ENCODE measurements at places on chromosomes 13 and 19.

- DNase-seq: peak; percentile 90
Measured at GRCh38 chr19:38229585-38230073, 5.6 kb upstream of the DPF1 start.

- DNase-seq: peak; percentile 23
Measured at GRCh38 chr19:5913739-5914357, at the start of gene CAPS. CAPS (plus strand) TSS chr19:5914254; CDS start chr19:5914407, 153 bp downstream.

DNA sequence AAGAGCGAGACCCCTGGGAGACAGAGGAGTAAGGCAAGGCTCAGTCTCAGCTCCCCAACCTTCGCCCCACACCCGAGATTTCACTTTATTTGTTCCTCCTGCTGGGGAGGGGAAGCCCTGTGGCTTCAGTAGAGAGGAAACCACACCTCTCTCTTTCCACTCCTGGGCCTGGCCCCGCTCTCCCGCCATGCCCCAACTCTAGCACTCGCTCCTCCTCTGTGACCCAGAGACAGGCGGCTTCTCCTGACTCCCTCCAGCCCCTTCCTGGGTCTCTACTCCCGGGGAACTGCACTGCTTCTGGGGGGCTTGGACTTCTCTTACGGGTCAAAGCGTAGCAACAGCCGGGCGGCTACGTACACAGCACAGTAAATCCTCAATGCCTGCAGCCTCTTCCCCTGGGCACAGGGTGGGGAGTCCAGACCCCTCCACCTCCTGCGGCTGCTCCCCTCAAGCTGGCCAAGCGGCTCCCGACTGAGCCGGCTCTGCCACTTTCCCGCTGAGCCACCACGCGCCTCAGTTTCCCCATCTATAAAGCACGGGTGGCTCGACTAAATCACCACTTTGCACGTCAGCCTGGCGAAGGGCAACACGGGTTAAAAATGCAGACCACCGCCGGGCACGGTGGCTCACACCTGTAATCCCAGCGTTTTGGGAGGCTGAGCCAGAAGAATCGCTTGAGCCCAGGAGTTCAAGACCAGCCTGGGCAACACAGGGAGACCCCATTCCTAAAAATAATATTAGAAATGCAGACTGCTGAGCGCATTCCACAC lies 1.4 kb downstream of the RNF126 start:
- peak; percentile 32 for DNase-seq

GRCh38 chr13:24167666-24168391 lies 7.3 kb downstream of the SPATA13 start:
- DNase-seq: no peak

DNA sequence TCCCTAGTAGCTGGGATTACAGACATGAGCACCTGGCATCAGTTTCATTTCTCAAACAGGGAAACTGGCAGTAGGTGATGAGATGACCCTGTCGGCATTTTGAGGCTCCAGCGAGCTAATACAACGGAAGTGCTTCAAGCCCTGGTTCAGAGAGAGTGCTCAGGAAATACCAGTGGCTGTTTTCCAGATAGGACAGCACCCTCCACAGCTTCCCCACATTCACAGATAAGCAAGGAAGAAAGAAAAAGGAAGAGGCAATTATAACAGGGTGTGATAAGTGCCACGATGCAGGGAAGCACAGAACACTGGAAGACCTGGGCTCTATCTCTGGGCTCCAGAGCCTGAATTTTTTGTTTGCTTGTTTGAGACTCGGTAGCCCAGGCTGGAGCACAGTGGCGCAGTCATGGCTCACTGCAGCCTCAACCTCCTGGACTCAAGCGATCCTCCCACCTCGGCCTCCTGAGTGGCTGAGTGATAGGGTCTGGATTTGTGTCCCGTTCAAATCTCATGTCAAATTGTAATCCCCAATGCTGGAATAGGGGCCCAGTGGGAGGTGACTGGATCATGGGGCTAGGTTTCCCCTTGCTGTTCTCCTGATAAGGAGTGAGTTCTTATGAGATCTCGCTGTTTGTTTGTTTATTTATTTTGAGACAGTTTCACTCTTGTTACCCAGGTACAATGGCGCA lies 43.5 kb downstream of the PIN1 start:
- peak; percentile 39 for DNase-seq

DNA sequence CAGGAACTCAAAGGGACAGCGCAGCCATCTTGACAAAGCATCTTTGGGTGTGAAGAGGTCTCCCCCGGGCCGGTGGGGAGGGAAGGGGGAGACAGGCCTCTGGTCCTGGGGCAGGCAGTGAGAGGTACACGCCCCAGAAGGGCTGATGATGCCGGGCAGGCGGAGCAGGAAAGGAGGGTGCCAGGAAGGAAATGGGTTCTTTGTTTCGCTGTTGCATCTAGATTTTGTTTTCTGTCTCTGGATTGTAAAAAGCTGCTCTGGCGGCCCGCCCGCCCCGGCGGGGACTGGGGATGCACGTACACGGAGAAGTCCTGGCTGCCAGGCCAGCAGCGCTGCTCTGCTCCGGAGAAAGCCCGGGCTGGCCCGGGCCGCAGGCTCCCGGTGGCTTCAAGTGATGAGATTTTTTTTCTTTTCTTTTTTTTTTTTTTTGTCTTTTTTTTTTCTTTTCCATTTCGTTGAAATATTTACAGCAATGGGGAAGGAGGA lies 13.2 kb upstream of the ASF1B start:
- DNase-seq: no peak

- DNase-seq: no peak
Measured at GRCh38 chr13:22893204-22893603, 287.6 kb upstream of the SGCG start.

GRCh38 chr13:74136084-74136658 lies 2.0 kb upstream of the KLF12 start:
- peak; percentile 83 for DNase-seq

DNA sequence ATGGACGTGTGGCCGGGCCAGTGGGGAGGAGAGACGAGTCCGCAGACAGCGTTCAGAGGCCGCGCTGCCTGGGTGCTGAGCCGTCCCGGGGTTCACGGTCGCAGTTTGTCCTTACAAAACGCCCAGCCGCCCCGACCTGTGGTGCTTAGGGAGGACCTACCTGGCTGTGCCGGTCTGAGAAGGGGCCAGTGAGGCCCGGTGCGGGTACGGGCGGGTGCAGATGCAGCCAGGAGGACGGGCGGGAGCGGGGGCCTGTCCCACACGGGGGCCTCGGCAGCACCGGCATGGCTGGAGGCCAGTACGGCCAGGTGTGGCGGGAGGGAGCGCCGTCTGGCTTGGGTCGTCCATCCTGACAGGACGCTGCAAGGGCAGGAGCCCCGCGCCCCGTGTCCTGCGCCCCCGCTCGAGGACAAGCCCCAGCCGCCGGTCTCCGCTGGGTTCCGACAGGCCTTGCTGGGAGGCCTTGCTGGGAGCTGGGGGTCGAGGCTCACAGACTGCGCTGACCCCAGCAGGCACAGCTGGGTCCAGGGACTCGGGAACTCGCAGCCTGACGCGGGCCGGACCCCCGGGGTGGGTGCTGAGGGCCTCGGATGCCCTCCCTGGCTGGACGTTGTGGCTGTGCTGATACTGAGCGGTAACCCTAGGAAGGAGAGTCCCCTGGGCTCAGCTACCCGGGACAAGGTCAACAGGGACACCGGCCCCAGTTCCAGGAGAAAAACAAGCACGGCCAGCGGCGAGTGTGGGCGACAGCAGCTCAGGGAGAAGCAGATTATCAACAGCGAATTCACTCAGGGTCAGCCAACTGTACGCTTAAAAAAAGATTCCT lies 5.3 kb upstream of the PROZ start:
- peak; percentile 67 for DNase-seq

DNA sequence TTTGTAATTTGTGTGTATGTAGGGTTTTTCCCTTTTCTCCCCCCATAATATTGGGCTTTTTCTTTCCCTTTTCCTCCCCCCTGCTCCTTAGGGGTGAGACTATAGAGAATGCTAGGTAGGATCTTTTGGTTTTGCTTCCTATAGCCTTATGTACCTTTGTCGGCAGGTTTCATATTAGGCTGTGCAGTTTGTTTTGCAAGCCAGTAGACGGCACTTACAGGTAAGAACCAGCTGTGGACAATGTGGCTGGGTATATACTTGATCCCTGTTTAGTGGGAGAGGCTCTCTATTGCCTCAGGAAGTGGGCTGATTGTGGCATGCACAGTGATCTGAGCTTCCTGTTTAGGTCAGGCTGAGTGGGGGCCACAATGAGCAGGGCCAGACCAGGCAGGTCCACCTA lies 359.2 kb upstream of the OBI1 start:
- no peak for DNase-seq

DNA sequence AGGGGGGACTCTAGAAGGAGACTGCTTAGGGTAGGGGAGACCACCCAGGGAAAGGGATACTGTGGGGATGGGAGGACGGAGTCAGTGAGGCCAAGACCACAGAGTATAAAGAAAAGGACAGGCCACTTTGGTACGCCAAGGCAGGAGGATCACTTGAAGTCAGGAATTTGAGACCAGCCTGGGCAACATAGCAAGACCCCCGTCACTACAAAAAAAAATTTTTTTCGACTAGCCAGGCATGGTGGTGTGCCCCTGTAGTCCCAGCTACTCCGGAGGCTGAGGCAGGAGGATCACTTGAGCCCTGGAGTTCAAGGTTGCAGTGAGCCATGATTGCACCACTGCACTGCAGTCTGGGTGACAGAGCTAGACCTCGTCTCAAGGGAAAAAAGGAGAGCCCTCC lies 6.6 kb downstream of the IFNL3 start:
- DNase-seq: no peak

DNA sequence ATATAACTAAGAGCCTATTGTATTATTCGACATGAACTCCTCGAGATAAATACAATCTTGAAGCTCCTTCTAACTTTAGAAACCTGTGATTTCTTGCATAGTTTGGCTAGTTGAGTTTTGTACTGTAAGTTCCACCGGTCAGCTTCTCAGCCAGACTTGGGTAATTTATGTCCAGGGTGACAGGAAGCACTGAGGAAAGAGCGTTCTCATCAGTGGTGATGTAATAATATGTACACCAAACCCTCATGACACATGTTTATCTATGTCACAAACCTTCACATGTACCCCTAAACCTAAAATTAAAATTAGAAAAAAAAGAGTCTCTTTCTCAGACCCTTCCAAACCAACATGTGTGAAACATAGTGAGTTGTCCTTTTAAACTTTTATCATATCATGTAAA lies 205.7 kb downstream of the KCNRG start:
- peak; percentile 27 for DNase-seq

DNA sequence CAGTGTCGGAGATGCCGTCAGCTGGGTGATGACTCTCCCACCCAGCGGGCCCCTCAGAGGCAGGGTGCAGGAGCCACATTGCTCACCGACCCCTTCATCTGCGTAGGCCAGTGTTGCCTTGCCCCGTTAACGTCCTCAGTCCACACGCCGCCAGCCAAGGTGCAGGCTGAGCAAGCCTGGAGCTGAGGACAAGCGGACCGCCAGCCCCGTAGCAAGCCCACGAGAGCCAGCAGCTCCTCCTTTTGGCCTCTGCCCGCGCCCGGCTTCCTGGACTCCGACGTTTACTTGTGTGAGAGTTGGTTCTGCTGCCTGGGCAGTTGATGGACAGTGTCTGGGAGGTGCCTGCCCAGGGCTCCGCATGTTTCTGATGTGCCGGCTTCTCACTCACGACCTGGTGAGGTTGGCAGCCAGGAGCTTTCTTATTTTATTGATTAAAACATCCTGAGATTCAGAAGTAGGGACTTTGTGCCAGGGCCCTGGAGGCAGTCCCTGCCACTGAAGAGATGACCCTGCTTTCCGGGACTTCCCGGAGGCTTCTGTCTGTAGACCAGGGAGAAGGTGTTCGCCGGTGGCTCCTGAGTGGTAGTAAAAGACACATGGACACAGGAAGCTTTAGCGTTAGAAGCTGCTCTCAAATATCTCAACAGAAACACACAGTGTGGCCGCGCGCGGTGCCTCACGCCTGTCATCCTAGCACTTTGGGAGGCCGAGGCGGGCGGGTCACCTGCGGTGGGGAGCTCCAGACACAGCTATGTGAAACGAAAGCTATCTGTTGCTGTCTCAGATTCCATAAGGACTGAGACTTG lies 5.8 kb downstream of the DAZAP1 start:
- no peak for DNase-seq

DNA sequence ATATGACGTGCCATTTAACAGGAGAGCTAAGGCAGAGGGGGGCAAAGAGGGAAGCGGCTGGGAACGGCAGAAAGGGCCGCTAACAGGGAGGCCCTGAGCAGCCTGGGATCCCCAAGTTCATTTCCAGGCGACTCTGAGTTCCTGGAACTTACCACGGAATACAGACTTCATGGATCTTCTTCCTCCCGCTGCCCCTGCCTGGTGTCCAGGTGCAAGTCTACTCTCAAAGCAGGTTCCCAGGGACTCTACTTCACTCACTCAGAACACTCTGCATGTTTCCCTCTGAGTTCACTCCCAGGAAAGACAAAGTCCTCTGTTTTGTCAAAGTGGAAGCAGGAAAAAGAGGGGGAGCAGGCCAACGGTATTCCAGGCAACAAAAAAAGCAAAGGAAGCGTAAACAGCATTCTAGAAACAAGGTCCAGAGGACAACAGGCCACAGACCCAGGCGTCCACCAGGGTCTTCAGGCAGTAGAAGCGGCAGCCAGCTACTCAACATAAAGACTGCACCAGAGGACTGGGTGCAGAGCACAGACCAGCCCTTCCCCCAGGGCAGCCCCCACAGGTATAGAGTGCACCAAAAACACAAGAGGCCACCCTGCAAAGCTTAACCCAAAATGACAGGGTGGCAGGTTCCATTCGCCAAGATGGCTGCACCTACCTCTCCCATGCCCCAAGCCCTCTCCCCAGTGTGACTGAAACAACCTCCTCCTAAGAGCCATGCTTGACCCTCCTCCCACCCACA lies 3.0 kb downstream of the MIER2 start:
- DNase-seq: no peak

DNA sequence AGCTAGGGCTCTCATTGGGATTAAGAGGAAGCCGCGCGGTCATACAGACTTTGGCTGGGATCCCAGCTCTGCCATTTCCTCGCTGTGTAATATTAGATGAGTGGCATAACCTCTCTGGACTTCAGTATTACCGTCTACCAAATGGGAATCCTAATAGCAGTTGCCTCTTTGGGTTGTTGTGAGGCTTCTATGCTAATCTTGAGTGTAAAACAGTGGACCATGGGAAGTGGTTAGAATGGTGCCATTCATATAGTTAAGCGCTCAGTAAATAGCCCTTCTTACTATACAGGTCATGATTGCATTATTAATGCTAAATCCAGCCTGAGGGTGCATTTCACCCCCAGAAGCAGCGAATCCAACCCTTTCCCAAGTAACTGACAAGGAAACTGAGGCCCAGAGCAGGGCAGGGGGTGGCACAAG lies 566 bp upstream of the OPA3 start:
- DNase-seq: no peak

GRCh38 chr13:42814868-42815267 lies 33.5 kb downstream of the FAM216B start:
- DNase-seq: peak; percentile 90

- peak; percentile 26 for DNase-seq
Measured at GRCh38 chr19:39385629-39386411, 5.1 kb downstream of the PAF1 start.

DNA sequence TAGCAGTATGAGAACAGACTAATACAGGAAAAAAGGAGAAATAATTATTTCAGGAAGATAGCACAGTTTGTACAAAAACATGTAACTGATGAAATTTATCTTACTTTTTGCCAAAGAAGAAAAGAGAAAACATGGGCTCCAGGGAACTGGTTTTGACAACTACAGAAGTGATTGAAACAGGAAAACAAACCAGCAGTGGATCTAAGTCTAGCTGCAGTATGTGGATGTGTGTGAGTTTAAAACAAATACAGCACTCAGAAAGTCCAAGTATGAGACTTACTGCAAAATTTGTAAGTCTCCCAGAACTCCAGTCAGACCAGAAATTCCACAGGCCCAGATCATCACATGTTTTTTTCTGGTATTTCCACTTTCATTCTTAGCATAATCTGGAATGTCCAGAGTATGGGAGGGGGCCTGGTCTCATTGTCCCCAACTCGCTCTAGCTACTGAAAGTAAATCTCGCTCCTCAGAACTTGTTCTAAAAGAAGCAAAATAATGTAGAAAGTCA lies 259.5 kb downstream of the NHLRC3 start:
- DNase-seq: peak; percentile 49

- DNase-seq: no peak
Measured at GRCh38 chr13:111080642-111081041, 34.5 kb upstream of the ARHGEF7 start.

Measured in choroid plexus epithelial cell (primary cell).